ENCODE measurements at places on chromosomes 7 and 10. TPM values are rescaled to one million over a fixed set of nuclear protein-coding genes. Genes with fewer than 3 reads are reported as not detected.

The ASIC3 gene
- polyA plus RNA-seq = 0.07 TPM

The GBX1 gene
- not detected for polyA plus RNA-seq

The NEBL gene
- 0.11 TPM for polyA plus RNA-seq

The NME8 gene
- polyA plus RNA-seq = not detected

The GRM8 gene
- not detected for polyA plus RNA-seq

The H2BK1 gene
- not detected for polyA plus RNA-seq

The LFNG gene
- 1.2 TPM for polyA plus RNA-seq

The USP6NL gene
- polyA plus RNA-seq = 13.4 TPM
